ENCODE measurements at places on chromosomes 11 and 22.

DNA sequence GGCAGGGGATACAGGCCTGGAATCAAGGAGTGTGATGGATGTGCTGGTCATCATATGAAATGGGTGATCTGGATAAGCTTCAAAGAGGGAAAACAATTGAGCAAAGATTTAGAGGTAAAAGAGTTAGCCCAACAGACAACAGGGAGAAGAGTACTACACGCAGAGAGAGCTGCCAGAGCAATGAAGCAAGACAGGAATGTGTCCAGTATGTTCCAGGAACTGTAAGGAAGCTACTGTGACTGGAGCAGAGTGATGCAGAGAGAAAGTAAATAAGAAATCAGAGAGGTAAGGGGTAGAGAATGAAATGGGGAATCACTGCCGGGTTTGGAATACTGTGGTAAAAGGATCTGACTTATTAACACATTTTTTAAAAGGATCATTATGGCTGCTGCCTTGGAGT, 255.1 kb downstream of the DCDC1 start:
- no peak for DNase-seq

DNA sequence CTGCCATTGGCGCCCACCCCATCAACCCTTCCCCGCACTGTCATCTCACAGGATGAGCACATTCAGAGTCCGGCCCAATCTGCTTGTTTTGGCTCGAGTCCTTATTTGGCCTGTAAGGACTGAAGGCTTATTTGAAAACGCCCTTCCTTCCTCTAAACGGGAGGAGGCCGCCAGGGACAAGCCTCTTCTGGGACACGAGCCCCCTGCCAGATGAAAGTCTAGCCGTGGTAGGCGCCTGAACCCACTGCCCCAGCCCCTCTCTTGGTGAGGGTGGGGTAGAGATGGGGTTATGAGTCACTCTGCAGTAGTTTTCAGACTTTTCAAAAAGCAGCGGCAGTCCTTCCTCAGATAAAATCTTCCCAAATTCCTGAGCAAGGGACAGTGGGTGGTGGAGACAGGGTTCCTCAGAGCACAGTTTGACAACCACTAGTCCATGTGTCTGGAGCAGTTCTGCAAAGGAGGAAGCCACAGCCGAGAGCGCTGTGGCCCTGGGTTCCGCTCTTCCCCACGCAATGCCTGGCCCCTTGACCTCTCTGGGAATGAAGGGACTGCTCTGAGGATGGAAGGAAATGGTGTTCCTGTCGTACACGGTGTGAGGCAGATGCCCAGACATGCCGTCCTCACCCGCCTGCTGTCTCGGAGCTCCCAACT, 57.0 kb downstream of the MYH9 start:
- DNase-seq = no peak

DNA sequence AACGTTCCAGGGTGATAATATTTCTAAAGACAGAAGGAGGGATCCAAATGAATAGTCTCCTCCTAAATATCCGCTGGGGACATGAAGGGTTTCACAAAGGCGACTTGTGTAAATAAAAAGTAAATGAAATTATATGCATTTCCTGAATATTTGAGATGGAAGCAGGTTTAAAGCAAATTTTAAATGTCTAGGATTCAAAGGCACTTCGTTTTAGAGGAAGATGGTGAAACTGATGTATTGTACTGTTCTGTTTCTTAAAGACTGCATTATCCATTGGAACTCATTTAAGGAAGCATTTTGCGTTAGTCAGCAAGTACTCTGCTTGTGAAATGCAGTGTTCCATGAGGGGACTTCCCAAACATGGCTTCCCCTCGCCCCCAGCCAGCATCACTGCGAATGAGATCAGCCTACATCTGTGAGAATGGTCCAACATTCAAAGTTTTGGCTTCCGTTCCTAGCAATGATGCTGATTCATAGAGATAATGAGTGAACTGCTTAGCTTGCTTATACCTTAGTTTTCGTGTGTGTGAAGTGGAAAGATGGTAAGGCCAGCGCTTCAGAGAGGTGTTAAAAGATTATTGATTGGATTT, 1.5 kb downstream of the RAB39A start:
- DNase-seq = no peak

- no peak for DNase-seq
These were observed 184.4 kb downstream of the CHST1 start for GRCh38 chr11:45481026-45481425.

DNA sequence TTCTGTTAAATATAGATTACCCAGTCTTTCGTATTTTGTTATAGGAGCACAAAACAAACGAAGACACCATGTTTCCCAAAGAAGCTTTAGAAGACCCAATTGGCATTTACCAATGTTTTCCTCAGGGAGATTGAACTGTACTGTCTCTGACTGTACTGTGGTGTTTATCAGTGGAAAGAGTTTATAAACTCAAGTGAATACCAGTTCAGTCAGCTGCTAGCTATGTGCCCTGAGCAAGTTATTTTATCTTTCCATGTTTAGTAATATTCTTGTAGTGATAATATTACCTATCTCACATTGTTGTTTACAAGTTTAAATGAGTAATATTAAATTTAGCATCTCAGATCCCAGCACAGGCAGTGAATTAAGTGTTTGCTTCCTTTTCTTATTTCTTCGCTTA, 773.2 kb downstream of the KCNA4 start:
- no peak for DNase-seq

DNA sequence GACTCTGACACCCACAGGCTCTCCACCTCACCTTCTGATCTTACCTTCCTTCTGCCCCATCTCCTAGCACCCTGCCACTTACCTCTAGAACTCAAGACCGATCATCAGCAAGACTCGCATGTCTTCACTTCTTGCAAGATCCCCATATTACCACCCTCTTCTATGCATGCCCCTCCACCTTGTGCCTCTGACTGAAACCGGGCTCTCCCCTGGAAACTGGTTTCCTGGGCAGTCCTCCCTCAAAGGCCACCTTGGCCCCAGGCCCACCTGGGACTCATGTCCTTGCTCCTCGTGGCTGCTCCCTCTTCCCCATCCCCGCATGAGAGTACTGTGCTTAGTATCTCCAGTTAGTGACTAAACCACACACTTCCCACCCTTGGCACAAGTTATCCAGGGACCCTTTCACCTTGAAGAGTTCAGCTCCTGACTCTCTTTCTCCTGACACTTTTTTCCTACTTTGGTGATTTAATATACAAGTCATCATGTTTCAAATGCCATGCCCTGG, 136.7 kb downstream of the SPATA19 start:
- DNase-seq = no peak

GRCh38 chr11:66685276-66686099, 7.8 kb upstream of the RBM4B start:
- no peak for DNase-seq

- no peak for DNase-seq
These were observed 16.7 kb downstream of the SSH3 start for GRCh38 chr11:67320011-67320410.

DNA sequence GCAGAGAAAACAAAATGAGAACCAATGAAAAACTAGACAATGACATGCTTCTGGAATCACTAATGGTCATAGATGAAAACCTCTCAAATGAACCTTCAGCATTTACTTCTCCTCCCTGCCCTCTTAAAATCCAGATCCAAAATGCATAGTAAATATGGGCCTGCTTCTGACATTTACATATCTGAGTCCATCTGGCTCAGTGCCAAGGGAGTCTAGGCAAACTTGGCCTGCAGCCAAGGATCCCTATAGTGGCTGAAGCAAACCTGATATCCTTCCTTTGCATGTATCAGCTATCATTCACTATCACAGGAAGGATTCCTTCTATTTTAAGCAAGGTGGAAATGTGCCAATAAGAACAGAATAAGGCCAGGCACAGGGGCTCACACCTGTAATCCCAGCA, 104.8 kb downstream of the C11orf58 start:
- no peak for DNase-seq

GRCh38 chr11:2264366-2265053, 5.9 kb downstream of the ASCL2 start:
- no peak for DNase-seq

GRCh38 chr11:8533332-8533731, 60.7 kb downstream of the STK33 start:
- DNase-seq = no peak

DNA sequence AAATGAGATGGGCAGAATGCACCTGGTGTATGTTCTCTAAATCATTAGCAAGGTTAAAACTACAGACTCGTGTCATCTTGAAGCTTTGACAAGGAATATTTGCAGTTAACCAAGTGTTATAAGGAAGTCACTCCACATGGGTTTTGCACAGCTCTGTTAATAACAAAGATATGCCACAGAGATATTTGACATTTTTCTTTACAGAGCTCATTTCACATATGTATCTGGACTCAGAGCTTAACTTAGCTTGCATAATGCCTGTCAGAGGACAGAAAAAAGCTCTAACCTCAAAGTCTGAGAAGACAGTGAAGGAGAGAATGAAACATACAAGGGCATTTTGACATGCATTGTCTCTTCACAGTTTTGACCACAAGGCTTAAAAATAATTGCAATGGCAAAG, 105.5 kb downstream of the C11orf87 start:
- no peak for DNase-seq

- no peak for DNase-seq
These were observed 283.2 kb downstream of the ETS1 start for GRCh38 chr11:128304116-128304515.

- DNase-seq = no peak
These were observed 3.8 kb downstream of the EHD1 start for GRCh38 chr11:64874308-64875240.

GRCh38 chr11:134037046-134037908, 31.6 kb upstream of the JAM3 start:
- no peak for DNase-seq

- DNase-seq = no peak
These were observed 113.6 kb downstream of the DYNC2H1 start for GRCh38 chr11:103222806-103223205.

GRCh38 chr11:76248210-76248609, 41.9 kb upstream of the WNT11 start:
- no peak for DNase-seq
